GM23248 (cell line): ENCODE measurements at places on chromosomes 5 and 9.

DNA sequence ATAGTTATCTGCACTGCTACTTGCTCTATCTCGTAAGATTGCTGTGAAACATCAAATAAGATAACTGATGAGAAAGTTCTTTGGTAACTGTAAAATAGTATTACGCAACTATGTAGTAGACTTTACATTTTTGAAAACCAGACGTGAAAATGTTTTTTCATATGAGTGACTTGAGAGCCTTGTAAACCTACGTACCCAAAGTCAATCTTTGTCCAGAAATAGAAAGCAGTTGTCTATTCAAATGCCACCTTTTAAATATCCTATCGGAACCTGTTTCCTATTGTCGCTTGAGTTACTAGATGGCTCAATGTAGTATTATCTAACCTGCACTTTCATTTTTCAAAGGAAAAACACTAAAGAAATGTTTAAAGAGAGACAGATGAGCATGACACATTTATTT is 1.6 kb downstream of the FNIP1 start:
- DNase-seq, result peak; percentile 23

DNA sequence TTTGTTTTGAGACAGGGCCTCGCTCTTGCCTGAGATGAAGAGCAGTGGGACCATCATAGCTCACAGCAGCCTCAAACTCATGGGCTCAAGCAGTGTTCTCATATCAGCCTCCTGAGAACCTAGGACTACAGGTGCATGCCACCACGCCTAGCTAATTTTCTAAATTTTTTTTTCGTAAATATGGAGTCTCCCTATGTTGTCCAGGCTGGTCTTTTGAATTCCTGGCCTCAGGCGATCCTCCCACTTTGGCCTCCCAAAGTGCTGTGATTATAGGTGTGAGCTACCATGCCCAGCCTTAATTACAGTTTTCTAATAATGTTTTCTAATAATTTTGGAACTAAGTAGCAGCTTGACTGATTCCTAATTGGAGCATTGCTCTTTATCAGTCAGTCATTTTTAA is 15.1 kb downstream of the GAPVD1 start:
- no peak for DNase-seq

DNA sequence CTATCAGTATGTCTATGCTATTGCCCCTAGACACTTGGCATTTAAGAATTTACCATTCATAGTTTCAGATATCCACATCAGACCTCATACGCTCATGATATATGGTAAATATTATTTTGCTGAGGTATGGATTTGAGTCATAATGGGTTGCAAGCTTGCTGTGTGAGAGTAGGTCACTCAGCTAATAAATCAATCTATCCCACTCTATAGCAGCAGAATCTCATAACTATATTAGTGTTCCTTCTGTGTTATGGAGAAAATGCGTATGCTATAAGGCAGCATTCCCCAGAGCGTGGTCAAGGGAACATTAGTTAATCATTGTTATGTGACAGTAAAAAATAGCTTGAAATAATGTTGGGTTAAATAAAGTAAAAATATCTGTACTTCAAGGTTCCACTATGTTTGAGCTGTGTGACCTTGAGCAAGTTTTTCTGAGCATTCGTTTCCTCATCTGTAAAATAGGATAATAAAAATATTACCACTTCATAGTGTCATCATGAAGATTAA is 7.7 kb downstream of the TRIM32 start:
- no peak for DNase-seq

GRCh38 chr5:16690243-16690852 is 73.6 kb upstream of the RETREG1 start:
- DNase-seq, result peak; percentile 69

DNA sequence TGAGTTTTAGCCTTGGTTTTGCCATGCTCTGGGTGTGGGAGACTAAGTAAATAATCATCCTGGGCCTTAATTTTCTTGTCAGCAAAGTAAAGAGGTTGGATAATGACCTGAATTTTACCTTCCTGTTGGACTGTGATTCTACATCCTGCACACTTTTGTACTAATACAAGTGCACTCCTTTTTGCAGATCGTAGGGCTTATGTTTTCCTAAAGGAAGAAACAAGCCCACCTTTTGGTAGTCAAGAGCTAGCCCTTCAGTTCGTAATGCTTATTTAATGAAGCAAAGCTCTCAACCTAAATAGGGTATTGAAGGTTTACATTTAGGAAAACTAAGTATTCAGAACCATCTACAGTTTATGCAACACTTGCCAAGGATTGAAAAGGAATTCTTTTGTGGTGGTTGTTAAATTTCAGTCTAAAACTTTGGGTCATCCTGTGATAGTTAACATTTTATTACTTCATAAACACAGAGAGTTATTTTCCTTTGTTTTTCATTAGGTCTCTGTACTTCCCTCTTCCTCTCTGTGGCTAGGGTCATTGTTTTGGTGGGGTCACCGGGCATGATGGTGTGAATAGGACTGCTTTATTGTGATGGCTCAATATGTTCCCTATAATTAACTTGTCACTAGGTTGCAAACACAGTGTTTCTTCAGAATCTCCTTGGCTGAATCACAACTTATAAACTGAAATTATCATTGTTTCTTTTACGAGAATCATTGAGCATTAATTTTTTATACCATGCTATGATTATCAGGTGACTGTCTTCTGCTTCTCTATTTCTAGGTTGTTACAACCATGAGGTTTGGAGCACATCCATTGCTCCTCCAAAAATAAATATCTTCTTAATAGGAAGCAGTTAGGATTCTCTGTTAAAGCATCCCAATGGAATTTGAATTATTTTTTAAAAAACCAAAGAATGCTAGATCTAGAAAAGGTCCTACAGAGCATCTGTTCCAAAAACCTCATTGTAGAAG is 28.5 kb downstream of the SPINK5 start:
- DNase-seq, result no peak

DNA sequence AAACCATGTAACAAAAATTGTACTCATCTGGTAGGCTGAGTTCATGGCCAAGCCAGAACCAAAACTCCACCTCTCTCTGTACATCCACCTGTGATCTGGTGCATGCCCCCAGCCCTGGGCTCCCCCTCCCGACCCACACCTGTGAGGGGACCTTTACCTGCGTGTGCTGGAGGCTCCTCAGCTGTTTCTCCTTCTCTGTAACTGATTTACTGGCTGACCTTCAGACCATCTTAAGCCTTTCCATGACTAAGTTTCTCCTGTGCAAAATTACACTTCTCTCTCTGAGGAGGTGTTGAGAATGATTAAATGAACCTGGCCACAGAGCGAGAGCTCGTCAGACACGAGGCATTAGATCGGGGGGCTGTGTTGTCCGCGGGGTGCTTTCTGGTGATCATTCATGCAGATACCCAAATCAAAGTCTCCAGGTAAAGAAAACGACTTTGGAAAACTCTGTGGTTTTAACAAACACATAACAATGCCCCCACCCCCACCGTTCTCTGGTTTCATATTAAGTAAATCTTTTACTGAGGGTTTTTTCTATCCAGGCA is 136.4 kb downstream of the SEMA5A start:
- DNase-seq, result no peak

- no peak for DNase-seq
Measured at GRCh38 chr5:94778299-94778698, 159.8 kb downstream of the SLF1 start.

GRCh38 chr9:123174887-123175518 is 93.4 kb downstream of the STRBP start:
- no peak for DNase-seq

DNA sequence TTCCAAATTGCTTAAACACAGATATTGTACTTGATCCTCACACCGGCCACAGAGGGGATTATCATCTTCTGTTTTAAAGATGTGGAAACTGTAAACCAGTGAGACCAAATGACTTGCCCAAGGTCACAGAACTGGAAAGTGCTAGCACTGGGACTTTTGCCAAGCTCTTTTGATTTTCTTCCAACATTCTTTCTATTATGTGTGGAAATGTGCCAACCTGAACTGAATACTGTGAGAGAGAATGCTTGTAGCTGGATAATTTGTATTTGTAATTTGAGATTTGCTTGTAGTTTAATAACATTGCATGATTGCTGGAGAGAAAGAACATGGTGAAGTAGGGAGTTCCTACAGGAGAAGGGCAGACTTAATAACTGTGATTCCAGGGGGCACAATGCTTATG is 977.9 kb upstream of the NUDT12 start:
- DNase-seq, result no peak

- no peak for DNase-seq
Measured at GRCh38 chr9:130478736-130479575, 34.2 kb downstream of the ASS1 start.

GRCh38 chr5:143008809-143009521 is 238.8 kb downstream of the ARHGAP26 start:
- DNase-seq, result peak; percentile 97

DNA sequence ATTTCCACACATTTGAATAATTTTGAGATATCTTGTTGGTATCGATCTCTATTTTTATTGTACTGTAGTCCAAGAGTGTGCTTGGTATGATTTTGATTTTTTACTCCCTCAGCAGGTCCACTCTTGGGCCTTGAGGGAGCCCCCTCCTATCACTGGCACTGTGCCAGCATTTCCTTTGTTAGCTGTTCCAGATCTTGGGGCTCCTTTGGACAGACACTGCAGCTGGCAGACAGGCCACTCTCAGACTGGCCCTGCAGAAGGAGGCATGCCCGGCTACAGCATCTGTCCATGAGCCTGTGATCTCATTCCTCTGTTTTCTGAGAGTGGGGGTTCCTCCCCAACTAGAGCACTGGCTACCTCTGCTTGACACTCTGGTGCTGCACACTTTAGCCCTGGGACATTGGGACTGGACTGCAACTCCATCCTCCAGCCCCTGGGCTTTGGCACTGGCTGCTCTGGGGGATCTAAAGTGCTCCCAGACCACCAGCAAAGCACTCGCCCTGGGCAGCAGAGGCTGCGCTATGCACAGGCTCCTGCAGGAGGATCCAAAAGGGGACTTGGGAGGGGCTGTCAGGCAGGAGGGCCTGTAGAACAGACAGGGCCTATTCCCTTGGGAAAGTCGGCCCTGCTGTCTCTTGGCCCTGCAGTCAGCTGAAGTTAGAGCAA is 271.3 kb upstream of the DMAC1 start:
- no peak for DNase-seq

GRCh38 chr5:159441441-159441840 is 111.2 kb upstream of the IL12B start:
- DNase-seq, result peak; percentile 31

DNA sequence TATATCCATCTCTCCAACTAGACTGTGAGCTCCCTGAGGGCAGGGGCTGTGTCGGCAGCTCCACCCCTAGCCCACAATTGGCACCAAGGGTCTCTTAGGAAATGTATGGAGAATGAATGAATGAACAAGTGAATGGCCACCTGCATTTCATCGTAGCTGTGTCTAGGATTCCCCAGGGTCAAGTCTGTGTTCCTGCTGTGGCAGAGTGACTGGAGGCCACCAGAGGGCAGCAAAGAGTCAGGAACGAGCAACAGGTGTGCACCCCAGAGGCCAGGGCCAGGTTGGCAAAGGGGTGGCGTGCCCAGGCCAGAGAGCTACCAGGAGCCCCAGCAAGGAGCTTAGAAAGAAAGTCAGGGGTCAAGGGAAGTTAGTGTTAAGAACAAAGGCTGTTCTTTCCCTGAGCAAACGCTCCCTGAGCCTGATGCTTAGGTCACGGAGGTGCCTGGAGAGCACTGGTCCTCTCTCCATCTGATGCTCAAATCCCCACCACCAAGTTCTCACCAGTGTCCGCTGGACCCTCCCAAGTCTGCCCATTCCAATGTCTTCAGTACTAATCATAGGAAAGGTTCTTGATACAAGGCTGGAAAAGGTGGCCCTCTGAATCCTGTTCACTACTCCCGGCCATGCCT is 160.7 kb downstream of the PAX5 start:
- DNase-seq, result peak; percentile 61
